ENCODE measurements at places on chromosomes 16 and 17.

- DNase-seq: no peak
Measured at GRCh38 chr17:62794666-62794971, 13.5 kb downstream of the MARCHF10 start.

GRCh38 chr17:8997994-8998628 lies 23.2 kb upstream of the NTN1 start:
- no peak for DNase-seq

DNA sequence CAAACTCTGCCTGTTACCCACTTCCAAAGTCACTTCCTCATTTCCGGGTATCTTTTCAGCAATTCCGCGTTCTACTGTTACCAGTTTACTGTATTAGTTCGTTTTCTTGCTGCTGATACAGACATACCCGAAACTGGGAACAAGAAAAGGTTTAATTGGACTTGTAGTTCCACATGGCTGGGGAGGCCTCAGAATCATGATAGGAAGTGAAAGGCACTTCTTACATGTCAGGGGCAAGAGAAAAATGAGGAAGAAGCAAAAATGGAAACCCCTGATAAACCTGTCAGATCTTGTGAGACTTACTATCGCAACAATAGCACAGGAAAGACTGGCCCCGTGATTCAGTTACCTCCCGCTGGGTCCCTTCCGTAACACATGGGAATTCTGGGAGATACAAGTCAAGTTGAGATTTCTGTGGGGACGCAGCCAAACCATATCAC lies 30.9 kb downstream of the PAFAH1B1 start:
- DNase-seq: no peak

- no peak for DNase-seq
Measured at GRCh38 chr17:54194268-54194667, 371.5 kb downstream of the KIF2B start.

GRCh38 chr16:89697616-89698331 lies 3.7 kb downstream of the SPATA2L start:
- no peak for DNase-seq

- DNase-seq: no peak
Measured at GRCh38 chr16:30499284-30499683, 26.7 kb downstream of the ITGAL start.

DNA sequence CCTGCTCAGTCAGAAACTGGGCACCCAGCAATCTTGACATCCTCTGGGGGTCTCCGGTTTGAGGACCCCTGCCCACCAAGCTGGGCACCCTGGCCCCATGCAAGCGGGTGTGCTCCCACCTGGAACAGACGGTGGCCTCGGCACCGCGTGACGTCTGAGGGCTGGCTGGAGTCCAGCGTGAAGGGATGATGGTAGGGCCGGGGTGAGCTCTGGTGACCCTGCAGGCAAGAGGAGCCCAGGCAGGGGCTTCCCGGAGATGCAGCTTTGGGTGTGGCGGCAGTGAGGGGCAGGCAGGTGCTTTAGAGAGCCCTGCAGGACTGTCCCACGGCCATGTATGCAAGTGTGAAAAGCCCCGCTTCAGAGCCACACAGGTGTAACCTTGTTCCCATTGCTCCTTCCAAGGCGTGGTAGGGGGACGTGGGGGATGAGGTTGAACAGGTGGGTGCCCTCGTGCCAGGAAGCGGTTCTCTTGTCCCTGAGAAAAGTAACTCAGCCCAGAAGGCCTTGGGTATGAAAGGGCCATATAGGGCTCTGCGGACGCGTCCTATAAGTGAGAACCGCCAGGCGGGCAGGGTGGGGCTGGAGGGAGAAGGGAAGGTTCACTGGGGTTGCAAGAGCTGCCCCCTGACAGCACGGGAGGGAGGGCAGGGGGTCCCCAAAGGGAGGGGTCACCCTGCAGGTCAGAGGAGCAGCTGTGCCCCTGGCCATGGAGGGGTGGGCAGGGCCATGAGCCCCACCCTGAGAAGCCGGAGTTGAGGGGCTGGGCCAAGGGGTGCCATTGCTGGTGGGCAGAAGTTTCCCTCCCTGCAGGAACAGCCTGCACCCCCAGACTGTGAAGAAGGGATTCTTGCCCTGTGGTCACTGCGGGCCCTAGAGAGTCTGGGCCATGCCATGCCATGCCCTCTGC lies 9.2 kb downstream of the RGS11 start:
- DNase-seq: no peak

DNA sequence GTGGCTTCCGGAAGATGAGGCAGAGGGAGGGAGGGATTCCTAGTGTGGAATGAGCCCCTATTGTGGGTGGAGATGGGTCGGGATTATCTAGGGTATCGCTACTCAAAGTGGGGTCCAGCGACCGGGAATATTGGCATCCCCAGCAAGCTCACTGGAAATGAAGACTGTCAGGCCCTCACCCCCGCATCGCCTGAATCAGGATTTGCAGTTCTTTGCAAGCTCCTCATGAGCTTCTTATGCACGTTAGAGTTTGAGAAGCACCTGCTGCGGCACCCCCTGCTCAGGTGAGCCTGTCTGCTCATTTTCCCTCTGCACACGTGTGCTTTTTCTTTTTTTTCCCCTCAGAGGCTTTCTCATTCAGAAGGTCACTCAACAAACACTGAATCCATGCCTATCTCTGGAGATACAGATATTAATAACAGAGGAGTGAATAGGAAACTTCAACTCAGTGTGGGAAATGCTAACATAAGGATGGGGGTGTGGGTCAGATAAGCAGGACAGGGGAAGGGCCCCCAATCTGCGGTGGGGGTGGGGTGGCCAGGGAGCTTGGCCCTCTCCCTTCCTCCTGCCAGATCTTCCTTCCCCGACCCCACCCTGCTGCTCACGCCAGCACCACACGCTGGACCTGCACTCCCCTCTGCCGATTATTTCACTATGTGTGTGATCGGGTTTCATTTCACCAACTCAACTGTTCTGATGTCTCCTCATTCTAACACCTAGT lies 67.7 kb upstream of the NFAT5 start:
- DNase-seq: no peak

- no peak for DNase-seq
Measured at GRCh38 chr17:40457369-40457768, 14.1 kb downstream of the IGFBP4 start.

- DNase-seq: no peak
Measured at GRCh38 chr17:19720210-19720475, 3.8 kb upstream of the SLC47A2 start.

- no peak for DNase-seq
Measured at GRCh38 chr17:63984236-63984635, 11.5 kb upstream of the SCN4A start.

GRCh38 chr17:48647963-48648245 lies 21.7 kb upstream of the HOXB9 start:
- no peak for DNase-seq

- DNase-seq: no peak
Measured at GRCh38 chr16:80924372-80924978, 82.2 kb downstream of the CMC2 start.

DNA sequence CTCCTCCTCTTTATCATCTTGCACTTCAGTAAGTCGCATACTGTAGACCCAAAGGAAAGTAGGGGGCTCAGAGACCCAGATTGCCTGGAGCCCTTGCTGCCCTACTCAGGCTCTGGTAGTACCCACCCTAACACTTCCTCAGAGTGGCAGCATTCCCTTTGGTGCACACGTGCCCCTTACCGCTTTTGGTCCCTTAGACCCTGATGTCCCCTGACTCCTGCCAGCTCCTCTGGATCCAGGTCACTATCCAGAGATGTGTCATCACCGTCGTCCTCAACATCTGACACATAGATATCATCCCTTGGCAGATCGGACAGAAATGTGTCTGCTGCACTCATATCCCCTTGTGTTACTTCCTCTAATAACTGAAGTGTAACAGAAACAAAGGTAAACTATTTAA lies 5.4 kb upstream of the PSMC5 start:
- DNase-seq: no peak

GRCh38 chr17:67563692-67564228 lies 154.0 kb upstream of the NOL11 start:
- DNase-seq: no peak

DNA sequence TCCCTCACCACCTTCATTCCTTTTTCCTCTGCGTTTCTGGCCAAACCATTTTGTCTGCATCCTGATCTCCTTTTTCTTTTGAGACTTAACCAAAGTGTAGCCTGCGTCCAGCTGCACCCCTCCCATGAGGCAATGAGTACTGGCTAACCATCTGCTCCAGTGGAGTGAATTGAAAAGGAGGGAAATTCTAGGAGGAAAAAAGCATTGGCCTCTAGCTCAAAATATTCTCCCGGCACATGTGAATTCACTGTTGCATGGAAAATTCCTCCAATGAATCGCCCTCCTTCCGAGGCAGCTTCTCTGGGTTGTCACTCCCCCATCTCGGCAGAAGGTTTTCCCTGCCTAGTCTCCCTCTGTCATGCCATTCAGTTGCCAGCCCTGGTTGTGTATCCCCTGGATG lies 5.6 kb downstream of the RAP1GAP2 start:
- DNase-seq: no peak

- no peak for DNase-seq
Measured at GRCh38 chr17:55144518-55144917, 120.2 kb upstream of the HLF start.

DNA sequence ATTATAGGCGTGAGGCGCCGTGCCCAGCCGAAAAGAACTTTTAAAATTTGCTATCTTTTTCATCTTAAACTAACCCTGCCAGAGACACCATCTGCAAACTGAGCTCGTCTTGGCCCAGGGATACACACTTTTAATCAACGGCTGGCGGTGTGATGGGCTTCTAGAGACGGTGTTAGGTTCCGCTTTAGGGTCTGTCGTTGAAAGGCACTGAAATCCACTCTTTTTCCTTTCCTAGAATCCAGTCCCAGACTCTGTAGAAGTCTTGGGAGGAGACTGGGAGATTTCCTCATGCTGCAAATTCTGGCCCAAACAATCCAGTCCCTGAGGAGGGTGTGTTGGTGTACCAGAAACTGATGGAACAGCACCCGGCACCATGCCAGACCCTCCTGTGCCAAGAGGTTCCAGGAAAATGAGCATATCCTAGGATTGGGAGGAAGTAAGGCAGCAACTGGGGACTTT lies 52.0 kb upstream of the TEX2 start:
- peak; percentile 95 for DNase-seq

- DNase-seq: no peak
Measured at GRCh38 chr17:49928837-49929475, 40.0 kb upstream of the DLX4 start.

DNA sequence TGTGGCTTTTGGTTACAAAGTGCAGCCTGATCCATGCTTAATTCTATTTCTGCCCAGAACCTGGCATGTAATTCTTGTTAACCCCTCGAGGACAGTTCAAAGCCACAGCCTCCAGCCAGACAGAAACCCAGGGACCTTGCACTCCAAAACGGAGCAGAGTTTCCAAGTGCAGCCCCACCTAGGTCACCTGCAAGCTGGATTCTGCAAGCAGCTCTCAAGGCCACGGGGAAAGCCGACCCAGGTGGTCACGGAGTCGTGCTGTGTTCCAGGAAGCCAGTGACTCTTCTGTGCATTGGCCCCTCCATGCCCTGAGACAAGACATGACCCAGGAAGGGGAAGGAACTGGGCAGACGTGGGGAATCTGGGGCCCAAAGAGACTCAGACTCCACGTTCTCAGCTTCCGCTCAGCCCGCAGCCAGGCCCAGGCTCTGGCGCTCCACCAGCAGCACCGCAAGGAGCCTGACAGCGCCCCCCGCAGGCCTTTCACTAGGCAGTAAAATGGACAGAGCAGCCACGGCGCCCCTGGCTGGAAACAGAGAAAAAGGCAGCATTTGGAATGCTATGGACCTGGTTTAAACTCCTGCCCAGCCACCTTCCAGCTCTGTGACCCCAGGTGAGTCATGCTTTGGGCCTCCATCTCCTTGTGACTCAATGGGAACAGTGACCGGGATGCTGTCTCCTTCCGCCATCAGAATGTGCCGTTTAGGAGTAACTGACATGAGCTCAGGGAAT lies 27.3 kb upstream of the GSG1L start:
- DNase-seq: no peak

DNA sequence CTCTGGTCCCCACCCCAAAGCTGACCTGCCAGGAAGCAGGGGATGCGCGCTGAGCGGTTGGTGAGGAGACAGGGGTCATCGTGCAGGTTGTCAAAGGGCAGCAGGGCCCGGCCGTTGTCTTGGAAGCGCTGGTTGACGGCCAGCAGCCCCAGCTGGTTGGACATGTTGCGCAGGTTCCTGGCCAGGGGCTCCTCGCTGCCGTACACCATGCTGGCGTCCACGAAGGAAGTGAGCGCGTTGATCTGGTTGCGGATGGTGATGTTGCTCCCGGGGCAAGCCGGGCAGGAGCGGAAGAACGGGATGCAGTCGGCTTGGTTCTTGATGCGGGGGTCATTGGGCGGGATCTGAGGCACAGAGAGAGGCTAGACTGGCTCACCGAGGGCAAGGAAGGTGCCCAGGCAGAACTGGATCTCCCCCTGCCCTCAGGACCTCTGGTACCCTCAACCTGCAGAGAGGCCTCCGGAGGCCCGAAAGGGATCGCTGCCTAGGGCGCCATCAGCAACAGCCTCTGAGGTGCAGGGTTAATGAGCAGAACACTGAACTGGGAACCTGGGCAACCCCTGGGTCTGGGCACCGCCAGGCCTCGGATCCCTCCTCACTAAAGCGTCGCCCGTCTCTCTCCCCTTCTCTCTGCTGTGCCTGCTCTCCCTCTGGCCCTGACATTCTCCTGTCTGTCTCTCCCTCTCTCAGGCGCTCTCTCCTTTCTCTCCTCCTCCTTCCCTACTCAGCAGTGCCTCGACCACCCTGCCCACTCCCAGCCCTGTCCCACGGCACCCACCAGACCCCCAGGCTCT lies 2.7 kb downstream of the MPO start:
- DNase-seq: no peak

DNA sequence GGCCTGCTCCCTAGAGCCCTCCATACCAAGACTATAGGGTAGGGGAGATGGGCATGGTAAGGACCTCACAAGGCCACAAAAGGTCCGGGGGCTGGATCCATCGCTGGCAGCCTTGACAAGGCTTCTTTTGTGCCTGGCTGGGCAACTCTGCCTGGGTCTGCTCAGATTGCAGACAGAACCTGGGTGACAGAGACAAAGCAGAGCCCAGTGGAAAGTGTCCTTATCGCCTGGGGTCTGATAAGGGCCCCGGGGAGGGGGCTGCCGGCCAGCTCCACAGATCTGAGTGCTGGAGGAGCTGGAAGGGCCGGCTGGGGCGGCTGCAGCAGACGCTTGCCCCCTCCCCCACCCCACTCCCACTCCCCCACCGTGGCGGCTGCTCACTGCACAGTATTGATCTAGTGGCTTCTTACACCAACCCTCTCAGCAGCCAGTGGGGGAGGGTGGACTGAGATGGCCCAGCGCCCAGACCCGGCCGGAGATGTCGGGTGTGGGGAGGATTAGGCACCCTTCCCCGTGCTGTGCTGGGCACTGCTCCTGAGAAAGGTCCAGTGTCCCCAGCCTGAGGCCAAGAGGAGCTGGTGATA lies 7.2 kb downstream of the MMP15 start:
- no peak for DNase-seq

- DNase-seq: peak; percentile 82
Measured at GRCh38 chr17:48997827-48998586, 822 bp downstream of the IGF2BP1 start.

- no peak for DNase-seq
Measured at GRCh38 chr16:87489434-87490045, 3.3 kb downstream of the ZCCHC14 start.

- DNase-seq: no peak
Measured at GRCh38 chr17:68288804-68289203, 2.1 kb downstream of the SLC16A6 start.

GRCh38 chr16:19831678-19832077 lies 53.0 kb downstream of the GPRC5B start:
- DNase-seq: no peak

GRCh38 chr17:74019860-74020259 lies 183.6 kb upstream of the RPL38 start:
- no peak for DNase-seq
